ENCODE measurements at places on chromosomes 3 and 15. TPM values are rescaled to one million over a fixed set of nuclear protein-coding genes. Genes with fewer than 3 reads are reported as not detected.

The SLC6A11 gene
- total RNA-seq = not detected

The CPLX3 gene
- not detected for total RNA-seq

The POTEB gene
- total RNA-seq = not detected

The SEMA3B gene
- total RNA-seq = 16.5 TPM

The RHOV gene
- total RNA-seq = not detected

The IQCH gene
- 4.2 TPM for total RNA-seq

The CCK gene
- total RNA-seq = not detected

Measured in articular chondrocyte of knee joint (primary cell).